ENCODE measurements at places on chromosomes 7 and 10.

GRCh38 chr10:28432210-28432676, 100.7 kb upstream of the WAC start:
- DNase-seq: no peak

- no peak for DNase-seq
These were observed 85.2 kb downstream of the ADAM12 start for GRCh38 chr10:126302826-126303665.

GRCh38 chr7:76409537-76409936, at the start of gene SSC4D:
SSC4D (minus strand) TSS chr7:76409697; CDS start chr7:76404439, 5,258 bp downstream.
- no peak for DNase-seq

GRCh38 chr10:17185873-17186272, 15.6 kb downstream of the TRDMT1 start:
- no peak for DNase-seq

GRCh38 chr7:47535035-47535703, 46.7 kb downstream of the TNS3 start:
- no peak for DNase-seq

- DNase-seq: no peak
These were observed 151.4 kb downstream of the COL28A1 start for GRCh38 chr7:7384228-7384627.

DNA sequence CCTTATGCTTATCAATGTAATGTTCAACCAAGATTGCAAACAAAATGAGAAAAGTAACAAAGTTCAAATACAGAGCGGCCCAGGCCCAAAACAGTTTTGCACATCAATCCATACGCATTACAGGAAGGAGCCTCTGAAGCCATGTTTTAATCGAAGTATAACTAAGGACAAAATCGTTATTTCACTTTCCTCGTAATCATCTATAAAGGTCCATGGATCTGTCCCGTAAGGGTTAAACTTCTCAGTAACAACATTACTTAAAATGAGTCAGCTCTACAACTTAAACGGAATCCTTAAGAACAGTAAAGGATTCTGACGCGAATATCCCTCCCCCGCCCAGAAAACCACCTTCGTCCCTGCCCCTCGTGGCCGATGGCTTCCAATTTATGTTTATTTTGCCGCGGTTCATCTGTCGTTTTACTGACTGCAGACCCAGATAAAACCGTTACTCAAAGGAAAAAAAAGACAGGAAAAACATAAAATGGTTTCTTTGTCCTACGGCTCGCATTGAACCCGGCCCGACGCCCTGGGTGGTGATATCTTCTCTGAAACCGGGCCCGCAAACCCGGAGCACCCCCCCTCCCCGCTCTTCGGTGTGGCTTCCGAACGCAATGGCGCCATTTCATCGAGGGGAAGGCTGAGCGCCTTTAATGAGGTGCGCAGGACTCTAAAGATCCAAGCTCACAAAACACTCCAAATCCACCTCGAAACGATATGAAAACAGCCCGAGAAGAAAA, 1.1 kb downstream of the HNRNPA2B1 start:
- peak; percentile 83 for DNase-seq

DNA sequence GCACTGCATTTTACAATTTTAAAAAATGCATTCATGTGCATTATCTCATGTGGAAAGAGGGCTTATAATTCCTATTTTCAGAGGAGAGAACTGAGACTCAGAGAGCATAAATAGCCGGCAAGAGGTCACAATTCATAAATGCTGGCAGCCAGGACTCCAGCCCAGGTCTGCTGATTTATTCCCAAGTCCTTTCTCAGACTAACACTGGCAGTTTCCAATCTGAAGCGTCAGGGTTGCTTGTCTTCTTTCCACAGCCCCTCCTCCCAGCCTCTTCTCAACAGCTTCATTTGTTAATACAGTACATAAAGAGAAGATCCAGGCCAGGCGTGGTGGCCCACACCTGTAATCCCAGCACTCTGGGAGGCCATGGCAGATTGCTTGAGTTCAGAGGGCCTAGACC, 108.9 kb downstream of the PARD3 start:
- no peak for DNase-seq

DNA sequence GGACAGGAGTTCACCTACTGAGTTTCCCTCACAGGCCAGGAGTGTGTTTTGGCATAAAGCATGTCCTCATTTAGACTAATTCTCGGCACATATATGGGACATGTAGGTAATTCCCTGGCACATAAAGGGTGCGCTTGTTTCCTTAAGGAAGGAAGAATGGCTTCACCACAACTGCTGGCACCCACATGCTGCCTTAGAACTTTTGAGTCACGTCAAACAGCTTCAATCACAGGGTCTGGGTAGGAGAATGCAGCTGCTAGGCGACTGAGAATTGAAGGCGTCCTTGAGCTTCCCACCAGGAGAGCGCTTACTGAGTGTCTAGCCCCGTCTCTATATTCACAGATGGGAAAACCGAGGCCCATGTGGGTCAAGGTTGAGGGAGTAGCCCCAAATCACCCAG, 146.1 kb downstream of the CHN2 start:
- DNase-seq: no peak

DNA sequence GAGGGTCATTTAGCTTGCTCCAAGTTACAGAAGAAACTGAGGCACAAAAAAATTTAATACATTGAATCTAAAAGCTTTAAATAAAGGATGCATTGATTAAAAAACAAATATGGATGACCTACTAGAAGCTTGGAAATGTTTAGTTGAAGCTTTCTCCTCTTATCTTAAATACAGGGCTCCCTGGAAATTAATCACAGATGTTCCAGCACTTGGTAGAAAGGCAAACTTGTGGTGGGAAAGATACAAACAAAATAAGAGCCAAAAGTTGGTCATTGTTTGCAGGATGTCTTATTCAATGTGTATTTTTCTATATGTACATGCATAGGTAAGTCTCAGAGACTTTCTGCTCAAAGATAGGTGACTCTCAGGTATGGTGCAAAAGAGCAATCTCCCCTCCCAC, 40.7 kb upstream of the LYZL1 start:
- no peak for DNase-seq

DNA sequence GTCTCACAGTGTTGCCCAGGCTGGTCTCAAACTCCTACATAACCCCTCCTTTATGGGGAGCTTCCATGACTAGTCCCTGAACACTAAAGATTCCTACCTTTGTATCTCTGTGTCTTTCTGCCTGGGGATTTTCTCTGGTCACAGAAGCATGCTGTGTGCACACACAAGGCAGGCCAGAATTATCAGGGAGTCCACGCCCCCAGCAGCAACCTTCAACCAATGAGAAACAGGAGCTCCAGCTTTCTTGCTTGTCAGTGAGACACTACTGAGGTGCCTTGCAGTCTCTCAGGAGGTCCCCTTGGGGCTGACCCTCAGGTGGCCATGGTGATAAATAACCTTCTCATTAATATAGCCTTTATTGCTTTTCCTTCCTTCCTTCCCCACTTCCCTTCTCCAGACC, 45.1 kb upstream of the AUTS2 start:
- DNase-seq: no peak

GRCh38 chr10:69073736-69074364, 14.1 kb upstream of the SRGN start:
- no peak for DNase-seq

- DNase-seq: no peak
These were observed 746 bp downstream of the ARL5B start for GRCh38 chr10:18659819-18660535.

GRCh38 chr7:99868246-99868645, 8.6 kb downstream of the OR2AE1 start:
- no peak for DNase-seq

DNA sequence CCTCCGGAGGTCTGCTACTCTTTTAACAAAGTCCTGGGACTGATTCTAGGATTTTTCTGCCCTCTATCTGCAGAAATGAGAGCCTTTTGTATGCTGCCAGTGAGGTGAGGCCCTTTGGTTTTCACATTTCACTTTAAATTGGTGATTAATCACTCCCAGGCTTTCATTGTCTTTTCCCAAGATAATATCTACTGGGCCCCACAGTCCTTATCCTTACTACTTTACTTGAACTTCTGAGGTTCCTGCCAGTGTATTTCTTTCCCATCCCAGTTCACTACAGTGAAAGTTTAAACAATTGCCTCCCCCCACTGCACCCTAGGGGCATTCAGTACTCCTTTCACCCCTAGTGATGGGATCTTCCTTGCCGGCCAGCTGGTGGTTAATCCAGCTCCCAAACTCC, 127.4 kb upstream of the INHBA start:
- no peak for DNase-seq

GRCh38 chr7:107644309-107644974, 16.2 kb upstream of the SLC26A4 start:
- DNase-seq: no peak

GRCh38 chr10:72087969-72088888, at the start of gene SPOCK2:
SPOCK2 (minus strand) TSS chr10:72088551; CDS start chr10:72088328, 223 bp downstream.
- peak; percentile 86 for DNase-seq

DNA sequence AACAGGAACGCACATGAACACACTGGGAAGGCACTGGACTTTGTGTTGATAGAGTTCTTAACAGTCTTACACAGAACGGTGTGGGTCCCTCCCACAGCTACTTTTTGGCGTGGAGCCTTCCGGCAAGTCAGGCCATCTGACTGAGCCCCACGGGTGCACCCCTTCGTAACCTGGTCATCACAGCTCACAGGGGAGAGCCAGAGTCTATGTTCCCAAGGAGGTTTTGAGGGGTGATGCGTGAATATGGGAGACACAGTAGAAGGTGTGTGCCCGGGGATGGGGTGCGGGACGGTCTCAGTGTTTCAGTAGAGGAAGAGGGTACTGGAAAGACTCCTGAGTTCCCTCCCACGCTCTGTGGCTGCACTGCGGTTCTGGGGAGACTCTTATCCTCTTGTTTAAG, 291.7 kb downstream of the DNAJB6 start:
- DNase-seq: no peak

DNA sequence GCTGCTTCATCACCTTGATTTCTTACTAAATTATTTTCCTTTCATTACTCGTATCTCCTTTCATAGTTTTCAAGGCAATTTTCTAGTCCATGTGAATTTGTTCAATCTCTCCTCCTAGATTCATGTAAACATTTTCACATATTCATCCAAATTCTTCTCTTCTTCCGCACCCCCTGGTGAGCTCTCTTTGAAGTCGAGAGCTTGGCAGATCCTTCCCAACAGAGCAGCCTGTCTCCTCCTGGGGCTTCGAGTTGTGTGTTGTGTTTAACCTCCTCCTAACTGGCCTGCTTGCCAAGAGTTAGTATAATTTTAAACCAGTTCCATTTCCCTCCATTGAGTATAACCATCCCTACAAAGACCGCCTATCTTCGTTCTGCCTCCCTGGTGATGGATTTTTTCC, 272.4 kb upstream of the CELF2 start:
- no peak for DNase-seq

DNA sequence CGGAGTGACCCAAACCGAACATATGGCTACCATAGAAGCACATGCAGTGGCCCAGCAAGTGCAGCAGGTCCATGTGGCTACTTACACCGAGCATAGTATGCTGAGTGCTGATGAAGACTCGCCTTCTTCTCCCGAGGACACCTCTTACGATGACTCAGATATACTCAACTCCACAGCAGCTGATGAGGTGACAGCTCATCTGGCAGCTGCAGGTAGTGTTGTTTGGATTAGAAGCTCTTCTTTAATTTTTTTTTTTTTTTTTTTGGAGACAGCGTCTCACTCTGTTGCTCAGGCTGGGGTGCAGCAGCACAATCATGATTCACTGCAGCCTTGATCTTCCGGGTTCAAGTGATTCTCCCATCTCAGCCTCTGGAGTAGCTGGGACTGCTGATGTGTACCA, 45.8 kb downstream of the NRF1 start:
- DNase-seq: no peak

DNA sequence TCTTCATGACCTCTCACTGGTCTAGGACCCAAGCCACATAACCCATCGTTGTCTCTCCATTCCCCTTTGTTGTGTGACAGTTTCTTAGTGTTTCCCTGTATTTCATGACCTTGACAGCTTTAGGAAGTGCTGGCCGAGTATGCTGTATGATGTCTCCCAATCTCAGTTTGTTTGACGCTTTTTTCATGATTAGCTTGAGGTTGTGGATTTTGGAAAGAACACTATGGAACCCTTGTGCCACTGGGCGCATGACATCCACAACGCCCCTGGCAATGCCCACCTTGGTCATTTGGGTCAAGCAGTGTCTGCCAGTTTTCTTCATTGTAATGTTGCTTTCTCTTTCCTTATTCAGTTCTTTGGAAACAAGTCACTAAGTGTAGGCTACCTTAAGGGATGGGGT, 52.3 kb downstream of the RBM33 start:
- DNase-seq: no peak

DNA sequence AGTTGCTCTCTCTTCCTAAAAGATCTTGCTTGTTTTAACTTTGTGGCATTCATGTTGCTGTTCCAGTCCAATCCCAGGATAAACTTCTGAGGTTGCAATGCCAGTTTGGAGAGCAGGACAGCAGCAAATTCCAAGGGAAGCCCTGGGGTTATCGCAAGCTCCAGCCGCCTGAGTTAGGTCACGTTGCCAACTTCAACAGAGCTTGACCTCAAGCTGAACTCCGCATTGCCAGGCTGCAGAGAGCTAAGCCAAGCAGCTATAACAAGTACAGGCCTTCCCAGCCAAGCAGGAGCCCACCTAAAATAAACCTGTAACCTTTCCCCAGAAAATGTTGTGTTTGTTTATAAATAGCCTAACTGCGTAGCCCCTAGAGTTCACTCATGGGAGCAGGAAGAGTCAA, 138.9 kb upstream of the LYZL1 start:
- no peak for DNase-seq

DNA sequence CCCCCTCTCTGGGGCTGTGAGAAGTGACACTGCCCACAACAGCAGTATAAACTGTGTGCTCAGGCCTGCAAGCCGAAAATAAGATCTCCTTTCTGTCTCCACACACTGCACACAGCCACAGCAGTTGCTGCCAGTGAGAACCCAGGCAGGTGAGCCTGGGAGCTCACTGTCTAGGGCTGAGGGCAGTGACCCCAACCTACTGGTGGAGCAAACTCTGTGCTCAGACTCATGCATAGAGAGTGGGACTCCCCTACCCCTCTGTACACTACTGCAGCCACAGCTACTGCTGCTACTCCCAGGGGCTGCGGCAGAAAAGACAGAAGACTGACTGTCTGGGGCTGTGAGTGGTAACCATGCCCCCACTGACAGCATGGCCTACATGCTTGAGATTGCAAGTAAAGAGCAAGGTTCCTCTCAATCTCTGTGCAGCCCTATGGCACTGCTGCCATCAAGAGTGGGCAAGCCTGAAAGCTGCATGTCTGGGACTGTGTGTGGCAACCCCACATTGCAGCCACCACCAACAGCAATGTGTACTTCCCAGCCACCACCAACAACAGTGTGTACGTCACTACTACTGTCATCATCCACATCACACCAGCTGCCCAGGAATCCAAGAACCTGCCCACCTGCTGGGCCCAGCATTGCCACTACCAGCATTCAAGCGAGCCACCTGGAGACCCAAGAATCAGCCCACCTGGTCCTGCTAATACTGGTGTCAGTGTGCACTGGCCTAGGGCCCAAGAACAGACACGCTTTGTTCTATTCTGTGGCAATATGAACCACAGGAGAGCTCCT, 226.1 kb downstream of the XPNPEP1 start:
- DNase-seq: no peak
